Fibroblast of lung (primary cell): ENCODE measurements at places on chromosomes 5 and 9.

GRCh38 chr5:150517272-150518152, 9.6 kb downstream of the NDST1 start:
- no peak overlapping the region for H3K4me3 ChIP-seq
- peak; percentile 97 for DNase-seq
- no peaks in the 10 kb centered on the region for H3K27me3 ChIP-seq
- peaks cover 39% of the 10 kb centered on the region for H3K4me1 ChIP-seq
- H3K36me3 ChIP-seq = peaks cover 14% of the 10 kb centered on the region

GRCh38 chr9:117697046-117697445, 7.2 kb upstream of the TLR4 start:
- no peaks in the 10 kb centered on the region for H3K4me1 ChIP-seq
- H3K27me3 ChIP-seq = no peaks in the 10 kb centered on the region
- no peaks in the 10 kb centered on the region for H3K36me3 ChIP-seq
- H3K4me3 ChIP-seq = no peak overlapping the region

DNA sequence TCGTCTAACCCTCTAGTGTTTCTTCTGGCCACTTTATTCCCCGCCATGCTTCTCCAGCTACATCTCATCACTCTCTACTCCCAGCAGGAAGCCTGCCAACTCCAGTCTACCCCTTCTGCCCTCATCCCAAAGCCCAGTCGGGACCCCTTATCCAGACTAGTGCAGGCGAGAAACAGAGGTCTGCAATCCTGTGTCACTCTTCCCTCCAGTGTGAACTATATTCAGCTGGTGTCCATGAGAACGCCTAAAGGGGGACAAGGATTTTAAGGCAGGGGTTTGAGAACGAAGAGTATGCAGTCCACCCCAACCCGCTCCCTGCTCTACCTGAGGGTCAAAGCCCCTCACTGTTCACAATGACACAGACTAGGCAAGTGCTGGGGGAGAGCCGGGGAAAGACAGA, 41.7 kb upstream of the GABRP start:
- no peaks in the 10 kb centered on the region for H3K36me3 ChIP-seq
- no peaks in the 10 kb centered on the region for H3K4me1 ChIP-seq
- H3K27me3 ChIP-seq = no peaks in the 10 kb centered on the region
- no peak for DNase-seq

- H3K27me3 ChIP-seq = peaks cover 4% of the 10 kb centered on the region
- H3K27ac ChIP-seq = no peak overlapping the region
- H3K4me3 ChIP-seq = no peak overlapping the region
- H3K36me3 ChIP-seq = no peaks in the 10 kb centered on the region
- no peak for DNase-seq
Observed at GRCh38 chr5:1526681-1527131, 2.9 kb upstream of the LPCAT1 start.

DNA sequence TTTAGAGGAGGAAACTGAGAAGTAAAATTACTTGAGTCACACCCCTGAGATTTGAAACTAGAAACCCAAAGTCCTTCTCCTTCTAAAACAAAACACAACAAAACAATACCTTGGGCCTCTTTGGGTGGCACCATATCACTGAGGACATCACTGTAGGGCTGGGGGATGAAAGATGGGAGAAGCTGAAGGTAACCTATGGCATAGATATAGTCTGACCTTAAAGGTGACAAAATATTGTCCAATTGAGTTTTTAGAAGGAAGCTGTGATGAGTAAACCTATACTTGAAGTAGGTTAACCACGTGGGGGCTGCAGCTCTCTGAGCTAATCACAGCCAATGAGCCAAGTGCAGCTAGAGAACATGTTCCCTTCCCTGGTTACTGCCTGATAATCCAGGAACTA, 167.4 kb upstream of the CD180 start:
- no peaks in the 10 kb centered on the region for H3K27me3 ChIP-seq
- H3K36me3 ChIP-seq = no peaks in the 10 kb centered on the region
- no peak overlapping the region for H3K4me3 ChIP-seq
- DNase-seq = no peak

DNA sequence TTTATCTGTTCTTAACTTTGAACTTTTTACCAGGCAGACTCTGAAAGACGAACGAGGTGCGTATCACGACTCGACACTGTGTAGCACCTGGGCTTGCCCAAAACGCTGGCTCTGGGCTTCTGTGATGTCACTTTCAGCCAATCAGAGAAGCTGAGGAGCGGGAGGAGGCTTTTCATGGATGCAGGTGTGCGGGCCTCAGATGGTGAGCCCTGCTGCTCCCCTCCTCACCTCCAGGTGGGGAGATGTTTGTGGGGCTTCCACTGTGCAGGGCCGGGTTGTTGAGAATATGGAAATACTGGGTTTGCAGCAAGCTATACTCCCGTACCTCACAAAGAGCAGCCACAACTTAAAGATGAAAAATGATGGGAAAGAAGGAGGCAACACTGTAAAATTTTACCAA, 246.3 kb downstream of the IRX2 start:
- no peaks in the 10 kb centered on the region for H3K36me3 ChIP-seq
- no peaks in the 10 kb centered on the region for H3K27me3 ChIP-seq
- no peak overlapping the region for H3K27ac ChIP-seq
- no peak for DNase-seq
- no peaks in the 10 kb centered on the region for H3K4me1 ChIP-seq
- no peak overlapping the region for H3K4me3 ChIP-seq

GRCh38 chr9:3181049-3181953, 337.4 kb upstream of the PUM3 start:
- H3K36me3 ChIP-seq = no peaks in the 10 kb centered on the region
- no peak overlapping the region for H3K4me3 ChIP-seq
- DNase-seq = peak; percentile 18
- H3K27me3 ChIP-seq = peaks cover 9% of the 10 kb centered on the region
- H3K27ac ChIP-seq = no peak overlapping the region
- no peaks in the 10 kb centered on the region for H3K4me1 ChIP-seq

DNA sequence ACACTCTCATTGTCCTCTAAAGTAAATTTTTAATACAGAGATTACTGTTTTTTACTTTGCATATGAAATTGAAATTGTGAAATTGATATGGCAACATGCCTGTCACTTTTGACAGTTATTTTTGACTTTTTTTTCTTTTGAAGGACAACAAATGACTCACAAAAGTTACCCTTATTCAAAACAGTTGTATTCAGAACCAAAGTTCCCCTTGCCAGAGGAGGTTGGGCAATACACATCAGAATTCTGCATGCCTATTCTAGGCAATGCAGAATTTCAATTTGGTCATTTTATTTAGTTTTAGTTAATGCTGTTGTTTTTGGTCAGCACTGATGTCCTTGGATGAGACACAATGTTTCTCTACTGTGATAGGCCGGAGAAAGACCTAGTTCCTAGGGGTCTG, 299.1 kb upstream of the PRR16 start:
- no peak overlapping the region for H3K27ac ChIP-seq
- DNase-seq = no peak
- no peaks in the 10 kb centered on the region for H3K36me3 ChIP-seq
- H3K27me3 ChIP-seq = no peaks in the 10 kb centered on the region
- peaks cover 2% of the 10 kb centered on the region for H3K4me1 ChIP-seq

- no peaks in the 10 kb centered on the region for H3K4me1 ChIP-seq
- no peak overlapping the region for H3K27ac ChIP-seq
- DNase-seq = no peak
- H3K36me3 ChIP-seq = peaks cover 18% of the 10 kb centered on the region
- no peak overlapping the region for H3K4me3 ChIP-seq
Observed at GRCh38 chr9:136494012-136494411, 11.2 kb upstream of the SEC16A start.

GRCh38 chr9:22050924-22051323, 41.8 kb upstream of the CDKN2B start:
- no peaks in the 10 kb centered on the region for H3K27me3 ChIP-seq
- DNase-seq = no peak
- H3K36me3 ChIP-seq = no peaks in the 10 kb centered on the region
- H3K4me1 ChIP-seq = peaks cover 9% of the 10 kb centered on the region

- no peaks in the 10 kb centered on the region for H3K36me3 ChIP-seq
- H3K4me1 ChIP-seq = no peaks in the 10 kb centered on the region
- no peak overlapping the region for H3K27ac ChIP-seq
- no peaks in the 10 kb centered on the region for H3K27me3 ChIP-seq
- no peak overlapping the region for H3K4me3 ChIP-seq
Observed at GRCh38 chr5:136984772-136985446, 514.2 kb downstream of the SPOCK1 start.

DNA sequence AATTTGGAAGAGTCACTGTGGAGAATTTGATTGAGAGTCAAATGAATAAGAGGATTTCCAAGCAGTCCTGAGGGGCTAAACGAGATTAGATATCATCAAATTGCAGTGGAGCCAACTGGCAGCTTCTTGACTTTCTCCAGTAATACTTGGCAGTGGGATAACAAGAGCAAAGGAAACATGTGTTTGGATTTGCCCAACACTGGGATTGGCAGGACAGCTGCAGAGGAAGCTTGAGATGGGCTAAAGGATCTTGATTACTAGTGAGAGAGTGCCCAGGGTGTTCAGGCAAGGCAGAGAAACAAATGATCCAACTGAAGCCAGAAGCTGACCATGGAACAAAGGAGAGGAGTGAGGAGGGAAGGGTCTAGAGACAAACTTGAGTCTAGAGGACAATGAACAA, 356.0 kb upstream of the ISL1 start:
- no peaks in the 10 kb centered on the region for H3K27me3 ChIP-seq
- no peak overlapping the region for H3K4me3 ChIP-seq
- no peak for DNase-seq
- no peaks in the 10 kb centered on the region for H3K4me1 ChIP-seq
- no peak overlapping the region for H3K27ac ChIP-seq
- no peaks in the 10 kb centered on the region for H3K36me3 ChIP-seq

- H3K27ac ChIP-seq = no peak overlapping the region
- no peak overlapping the region for H3K4me3 ChIP-seq
- H3K36me3 ChIP-seq = peaks cover 55% of the 10 kb centered on the region
Observed at GRCh38 chr9:134826336-134827285, 54.0 kb upstream of the FCN2 start.

- no peaks in the 10 kb centered on the region for H3K27me3 ChIP-seq
- no peak overlapping the region for H3K27ac ChIP-seq
- DNase-seq = peak; percentile 93
- no peak overlapping the region for H3K4me3 ChIP-seq
- peaks cover 9% of the 10 kb centered on the region for H3K4me1 ChIP-seq
Observed at GRCh38 chr5:37717613-37718431, 122.0 kb downstream of the GDNF start.

DNA sequence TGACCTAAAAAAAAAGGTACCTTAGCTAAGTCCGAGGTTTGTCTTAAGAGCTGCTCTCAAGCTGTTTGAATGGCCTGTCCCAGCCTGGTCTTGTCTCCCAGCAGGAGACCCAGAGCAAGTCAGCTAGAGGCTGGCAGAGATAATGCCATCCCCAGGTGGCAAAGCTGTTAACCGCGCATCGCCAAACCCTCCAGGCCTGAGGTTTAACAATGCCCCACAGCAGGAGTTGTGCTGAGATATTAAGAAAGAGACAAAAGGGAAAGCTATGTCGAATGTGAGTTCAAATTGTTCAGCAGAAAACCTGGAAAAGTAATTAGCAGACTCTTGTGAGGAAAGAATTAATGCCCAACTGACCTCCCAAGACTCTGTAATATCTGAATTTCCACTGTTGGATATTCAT, 187.1 kb downstream of the FSTL4 start:
- H3K27me3 ChIP-seq = no peaks in the 10 kb centered on the region
- H3K4me1 ChIP-seq = no peaks in the 10 kb centered on the region
- H3K36me3 ChIP-seq = no peaks in the 10 kb centered on the region
- no peak overlapping the region for H3K27ac ChIP-seq
- DNase-seq = no peak

DNA sequence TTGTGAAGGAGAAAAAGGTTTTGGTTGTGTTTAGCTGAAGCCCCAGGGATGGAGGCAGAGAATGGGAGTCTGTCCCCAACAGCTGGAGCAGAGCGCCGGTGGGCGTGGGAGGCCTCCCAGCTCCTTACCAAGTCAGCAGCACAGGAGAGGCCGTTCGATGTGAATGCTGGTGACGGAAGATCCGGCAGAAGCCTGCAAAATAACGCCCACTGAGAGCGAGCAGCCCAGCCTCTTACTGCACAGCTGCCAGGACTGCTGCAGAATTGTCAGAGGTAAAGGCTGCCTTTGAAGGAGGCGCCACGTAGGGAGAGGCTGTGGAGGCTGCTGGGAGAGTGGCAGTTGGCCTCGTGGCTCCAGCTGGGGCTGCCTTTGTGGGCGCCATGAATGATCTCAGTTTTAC, 26.2 kb downstream of the ANGPTL2 start:
- H3K4me3 ChIP-seq = no peak overlapping the region
- no peak overlapping the region for H3K27ac ChIP-seq
- no peaks in the 10 kb centered on the region for H3K27me3 ChIP-seq
- no peak for DNase-seq
- no peaks in the 10 kb centered on the region for H3K4me1 ChIP-seq

- no peaks in the 10 kb centered on the region for H3K27me3 ChIP-seq
- no peaks in the 10 kb centered on the region for H3K4me1 ChIP-seq
- H3K27ac ChIP-seq = no peak overlapping the region
- no peak overlapping the region for H3K4me3 ChIP-seq
- DNase-seq = peak; percentile 33
- no peaks in the 10 kb centered on the region for H3K36me3 ChIP-seq
Observed at GRCh38 chr5:137778772-137779564, 24.8 kb upstream of the HNRNPA0 start.

DNA sequence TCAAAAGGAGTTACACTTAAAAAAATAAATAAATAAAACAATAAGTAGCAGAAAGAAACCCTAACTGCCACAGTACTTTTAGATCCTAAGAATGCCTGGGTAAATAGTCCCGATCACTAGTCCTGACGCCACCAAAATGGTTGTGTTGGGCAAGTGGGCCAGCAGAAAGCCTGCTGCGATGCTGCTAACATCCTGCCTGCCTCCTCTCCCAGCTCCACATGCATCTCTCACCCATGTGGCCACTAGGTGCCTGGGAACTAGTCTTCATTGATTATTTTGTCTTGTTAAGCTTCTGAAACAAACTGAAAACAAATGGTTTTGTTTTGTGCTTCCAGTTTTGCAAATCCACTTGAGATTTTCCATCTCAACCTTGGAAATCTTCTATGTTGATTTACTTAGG, 54.4 kb upstream of the TRAF1 start:
- no peak for DNase-seq
- no peak overlapping the region for H3K4me3 ChIP-seq
- H3K27ac ChIP-seq = no peak overlapping the region
- no peaks in the 10 kb centered on the region for H3K27me3 ChIP-seq
- H3K36me3 ChIP-seq = no peaks in the 10 kb centered on the region
- H3K4me1 ChIP-seq = no peaks in the 10 kb centered on the region

DNA sequence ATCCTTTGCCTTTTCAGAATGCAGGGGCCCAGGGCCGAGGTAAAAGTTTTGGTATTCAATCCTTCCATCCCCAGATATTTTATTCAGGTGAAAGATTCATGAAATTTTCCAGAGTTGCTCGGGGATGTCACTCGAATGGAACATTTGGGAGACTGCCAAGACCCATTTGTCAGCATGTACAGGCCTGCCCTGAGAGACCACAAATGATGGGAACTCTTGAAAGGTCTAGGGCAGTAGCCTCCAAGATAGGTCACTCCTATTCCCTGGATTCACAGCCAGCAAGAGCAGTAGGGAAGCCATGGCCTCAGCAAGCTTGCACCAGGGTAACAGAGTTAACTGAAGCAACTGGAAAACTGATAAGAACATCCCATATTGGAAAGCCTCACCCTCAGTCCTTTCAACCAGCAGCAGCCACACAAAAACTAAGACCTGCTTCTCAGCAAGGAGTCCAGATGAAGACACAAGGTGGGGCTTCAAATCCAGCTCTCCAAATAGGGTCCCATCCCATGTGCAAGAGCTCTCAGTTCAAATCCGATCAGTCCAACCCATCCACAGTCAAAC, 12.5 kb downstream of the CARD6 start:
- no peaks in the 10 kb centered on the region for H3K4me1 ChIP-seq
- no peak overlapping the region for H3K4me3 ChIP-seq
- no peaks in the 10 kb centered on the region for H3K36me3 ChIP-seq
- no peak overlapping the region for H3K27ac ChIP-seq
- no peak for DNase-seq

- H3K36me3 ChIP-seq = no peaks in the 10 kb centered on the region
- no peak overlapping the region for H3K27ac ChIP-seq
- no peaks in the 10 kb centered on the region for H3K4me1 ChIP-seq
- H3K4me3 ChIP-seq = no peak overlapping the region
- no peak for DNase-seq
Observed at GRCh38 chr5:176741561-176742211, 68.7 kb upstream of the UNC5A start.
